ENCODE measurements at places on chromosomes 2 and 18.

DNA sequence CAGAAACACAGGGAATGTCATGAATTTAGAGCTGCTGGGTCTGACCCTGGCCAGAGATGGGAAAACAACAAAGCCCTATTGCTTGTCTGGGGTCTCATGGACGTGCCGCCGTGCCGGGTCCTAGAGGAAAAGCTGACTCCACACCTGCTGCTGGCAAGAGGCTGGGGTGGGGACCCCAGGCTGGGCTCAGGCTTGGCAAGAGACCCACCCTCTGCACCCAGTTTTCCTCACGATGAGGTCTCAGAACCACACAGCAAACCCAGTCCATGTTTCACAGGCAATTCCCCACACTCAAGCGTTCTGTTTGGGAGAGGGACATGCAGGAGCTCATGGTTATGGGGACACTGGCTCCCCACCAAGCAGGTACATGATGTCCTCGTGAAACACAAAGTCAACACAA is 367.3 kb upstream of the SALL3 start:
- no peak overlapping the region for H3K4me3 ChIP-seq
- DNase-seq = no peak
- peaks cover 17% of the 10 kb centered on the region for H3K4me1 ChIP-seq
- no peak overlapping the region for H3K27ac ChIP-seq
- peaks cover 2% of the 10 kb centered on the region for H3K27me3 ChIP-seq

- H3K27me3 ChIP-seq = peaks cover 4% of the 10 kb centered on the region
- no peak overlapping the region for H3K27ac ChIP-seq
- H3K4me1 ChIP-seq = peaks cover 21% of the 10 kb centered on the region
Observed at GRCh38 chr2:217165547-217165946, 305.7 kb upstream of the TNP1 start.

- H3K4me1 ChIP-seq = no peaks in the 10 kb centered on the region
- no peak overlapping the region for H3K4me3 ChIP-seq
- no peak overlapping the region for H3K27ac ChIP-seq
- no peaks in the 10 kb centered on the region for H3K36me3 ChIP-seq
- DNase-seq = no peak
Observed at GRCh38 chr2:169653636-169654035, 40.6 kb downstream of the CFAP210 start.

GRCh38 chr2:145302451-145302850 is 782.5 kb upstream of the ZEB2 start:
- H3K27ac ChIP-seq = no peak overlapping the region
- H3K4me3 ChIP-seq = no peak overlapping the region
- no peak for DNase-seq
- H3K36me3 ChIP-seq = no peaks in the 10 kb centered on the region
- H3K27me3 ChIP-seq = peaks cover 10% of the 10 kb centered on the region
- H3K4me1 ChIP-seq = peaks cover 6% of the 10 kb centered on the region

- DNase-seq = no peak
- H3K4me3 ChIP-seq = no peak overlapping the region
Observed at GRCh38 chr18:5286525-5286924, 9.0 kb downstream of the ZBTB14 start.

GRCh38 chr2:160583146-160583535 is 89.5 kb upstream of the RBMS1 start:
- no peak for DNase-seq
- H3K4me3 ChIP-seq = peak overlapping the region; percentile 21
- peak overlapping the region; percentile 79 for H3K27ac ChIP-seq
- peaks cover 23% of the 10 kb centered on the region for H3K4me1 ChIP-seq
- no peaks in the 10 kb centered on the region for H3K27me3 ChIP-seq

- no peak for DNase-seq
- no peak overlapping the region for H3K4me3 ChIP-seq
- peaks cover 6% of the 10 kb centered on the region for H3K4me1 ChIP-seq
- H3K27me3 ChIP-seq = no peaks in the 10 kb centered on the region
Observed at GRCh38 chr18:41052625-41053024, 902.4 kb upstream of the PIK3C3 start.

GRCh38 chr18:34999756-35000289 is 41.4 kb upstream of the MAPRE2 start:
- peak overlapping the region; percentile 34 for H3K4me3 ChIP-seq
- no peak for DNase-seq
- H3K27me3 ChIP-seq = peaks cover 6% of the 10 kb centered on the region
- no peak overlapping the region for H3K27ac ChIP-seq
- H3K36me3 ChIP-seq = no peaks in the 10 kb centered on the region
- peaks cover 10% of the 10 kb centered on the region for H3K4me1 ChIP-seq

Data from type B pancreatic cell (in vitro differentiated cells).